HTR-8/SVneo (cell line): ENCODE measurements at places on chromosomes 5 and 9.

DNA sequence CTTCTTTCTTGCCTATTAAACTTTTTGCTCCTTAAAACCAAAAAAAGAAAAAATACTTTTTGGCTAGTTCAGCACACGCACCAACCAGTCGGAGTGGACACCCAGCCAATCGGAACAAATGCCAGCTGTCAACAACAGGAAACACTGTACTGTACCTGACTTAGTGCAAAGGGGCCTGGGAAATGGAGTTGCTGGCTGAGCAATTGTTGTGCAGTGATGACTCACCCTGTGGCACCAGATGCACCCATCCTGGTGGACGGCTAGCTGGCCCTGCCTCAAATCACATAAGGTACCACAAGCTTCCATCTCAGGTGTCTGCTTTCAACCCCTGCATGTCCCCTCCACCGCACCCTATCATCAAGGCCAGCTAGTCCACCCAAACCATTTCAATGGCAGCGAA lies 20.9 kb downstream of the FOXE1 start:
- no peak for DNase-seq

- DNase-seq = no peak
These were observed 13.4 kb upstream of the FAM163B start for GRCh38 chr9:133622555-133622954.

DNA sequence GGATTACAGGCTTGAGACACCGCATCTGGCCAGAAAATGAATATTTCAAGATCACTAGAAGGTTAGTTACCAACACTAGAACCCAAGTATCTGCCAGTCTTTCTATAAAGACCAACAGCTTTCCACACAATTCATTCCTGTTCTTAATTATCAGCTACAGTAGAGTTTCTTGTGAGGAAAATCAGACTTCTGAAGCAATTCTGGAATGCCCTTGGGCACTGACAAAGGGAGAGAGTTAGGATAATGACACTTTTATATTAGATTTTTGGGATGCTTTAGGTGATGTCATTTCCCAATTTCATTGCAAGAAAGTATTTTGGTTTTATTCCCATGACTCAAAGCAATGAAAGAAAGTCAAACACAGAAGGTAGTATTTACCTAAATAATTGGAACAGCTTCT lies 497.0 kb upstream of the TUSC1 start:
- peak; percentile 9 for DNase-seq

DNA sequence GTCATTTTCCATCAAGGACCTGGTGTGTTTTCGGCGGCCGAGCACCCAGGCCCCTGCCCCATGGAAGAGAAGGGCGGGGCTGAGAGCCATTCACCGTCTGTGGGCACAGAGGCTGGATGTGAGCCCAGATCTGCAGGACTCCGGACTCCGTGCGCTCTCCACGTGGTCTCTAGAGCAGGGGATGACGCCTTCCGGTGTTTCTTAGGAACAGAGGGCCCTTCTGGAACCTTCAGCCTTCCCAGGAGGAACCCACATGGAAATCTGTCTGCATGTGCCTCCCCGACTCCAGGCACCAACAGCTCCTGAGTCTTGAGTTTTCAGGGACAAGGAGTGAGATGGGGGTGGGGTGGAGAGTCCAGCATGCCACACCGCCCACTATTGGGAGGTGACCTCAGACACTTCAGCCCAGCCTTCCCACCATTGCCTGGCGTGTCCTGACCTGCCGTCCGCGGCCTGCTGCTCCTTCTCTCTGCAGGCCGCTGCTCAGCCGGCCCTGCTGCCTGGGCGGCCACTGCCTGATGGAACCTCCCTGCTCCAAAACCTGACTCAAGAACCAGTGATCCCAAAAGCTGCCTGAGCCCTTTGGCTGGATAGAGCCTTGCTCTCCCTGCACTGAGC lies 2.4 kb upstream of the RXRA start:
- peak; percentile 53 for DNase-seq

- no peak for DNase-seq
These were observed 54.5 kb downstream of the ADAM19 start for GRCh38 chr5:157520911-157521703.

DNA sequence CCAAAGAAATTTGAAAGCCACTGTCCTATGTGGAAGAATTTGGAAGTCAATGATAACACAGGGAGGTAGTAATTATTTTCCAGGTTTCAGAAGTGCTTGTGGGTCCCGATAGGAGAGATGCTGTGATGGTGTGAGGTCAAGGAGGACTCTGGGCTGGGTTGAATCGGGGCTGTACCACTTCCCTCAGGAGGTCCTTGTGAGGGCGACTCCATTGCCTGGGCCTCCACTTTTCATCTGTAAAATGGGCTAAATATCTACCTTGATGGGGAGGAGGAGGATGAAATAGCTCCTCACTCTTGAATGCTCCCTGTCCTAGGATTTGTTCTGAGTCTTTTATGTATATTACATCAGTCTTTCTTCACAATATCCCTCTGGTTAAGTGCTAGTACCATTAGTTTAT lies 59.0 kb downstream of the ROPN1L start:
- no peak for DNase-seq

DNA sequence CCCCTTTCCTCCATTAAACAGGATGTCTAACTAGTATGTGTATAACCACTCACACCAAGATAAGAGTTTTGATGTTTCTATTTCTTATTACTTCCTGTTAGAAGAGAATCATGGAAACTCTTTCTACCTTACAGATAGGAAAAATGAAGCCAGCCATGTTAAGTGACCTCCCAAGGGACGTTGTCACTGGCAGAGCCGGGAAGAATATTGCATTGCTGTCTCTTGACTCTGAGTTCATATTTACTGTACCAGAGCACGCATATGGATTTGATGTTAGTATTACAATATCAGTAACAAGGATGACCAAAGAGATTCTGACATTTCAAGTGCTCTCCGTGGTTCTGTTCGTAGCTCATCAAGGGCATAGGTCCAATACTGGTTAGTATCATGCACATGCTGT lies 12.5 kb upstream of the C5orf63 start:
- no peak for DNase-seq

DNA sequence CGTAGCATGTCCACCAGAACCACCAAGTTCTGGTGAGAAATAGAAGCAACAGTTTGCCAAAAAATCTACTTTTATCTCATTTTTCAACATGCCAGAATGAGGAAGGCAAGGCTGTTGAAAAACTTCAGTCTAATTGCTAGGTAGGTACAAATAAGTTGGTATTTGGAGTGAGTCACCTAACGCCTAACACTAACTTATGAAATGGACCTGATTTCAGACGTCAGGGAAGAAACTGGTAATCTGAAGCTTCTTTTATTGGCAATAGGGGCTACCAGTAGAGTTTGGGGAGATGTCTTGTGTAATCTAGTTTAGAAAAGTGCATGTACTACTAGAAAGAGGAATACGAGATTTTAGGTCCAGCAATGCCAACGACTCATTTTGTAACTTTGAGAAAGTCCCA lies 4.4 kb upstream of the PDE6A start:
- no peak for DNase-seq

GRCh38 chr5:95786821-95787418 lies 35.6 kb downstream of the GLRX start:
- no peak for DNase-seq

DNA sequence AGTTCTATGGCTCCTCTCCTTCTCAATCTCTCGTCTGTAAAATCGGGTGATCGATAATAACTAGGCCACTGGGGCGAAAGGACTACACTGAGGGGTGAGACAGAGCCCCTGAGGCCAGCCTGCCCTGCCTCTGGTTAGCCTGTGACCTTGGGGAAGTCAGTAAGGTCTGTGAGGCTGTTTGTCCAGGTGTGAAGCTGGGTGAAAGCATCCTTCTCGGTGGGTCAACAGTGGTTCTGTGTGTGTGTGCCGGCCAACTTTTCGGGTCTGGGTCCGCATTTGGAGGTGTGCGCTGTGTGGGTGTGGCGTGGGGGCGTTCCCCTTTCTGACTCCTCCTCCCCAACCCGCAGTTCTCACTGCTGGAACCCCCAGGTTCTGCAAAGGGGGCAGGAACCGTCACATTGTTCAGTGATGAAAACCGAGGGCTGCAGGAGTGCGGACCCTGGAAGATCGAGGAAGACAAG lies 5.0 kb upstream of the RNF44 start:
- no peak for DNase-seq

- DNase-seq = no peak
These were observed 116.6 kb upstream of the BNC2 start for GRCh38 chr9:16987026-16987425.

DNA sequence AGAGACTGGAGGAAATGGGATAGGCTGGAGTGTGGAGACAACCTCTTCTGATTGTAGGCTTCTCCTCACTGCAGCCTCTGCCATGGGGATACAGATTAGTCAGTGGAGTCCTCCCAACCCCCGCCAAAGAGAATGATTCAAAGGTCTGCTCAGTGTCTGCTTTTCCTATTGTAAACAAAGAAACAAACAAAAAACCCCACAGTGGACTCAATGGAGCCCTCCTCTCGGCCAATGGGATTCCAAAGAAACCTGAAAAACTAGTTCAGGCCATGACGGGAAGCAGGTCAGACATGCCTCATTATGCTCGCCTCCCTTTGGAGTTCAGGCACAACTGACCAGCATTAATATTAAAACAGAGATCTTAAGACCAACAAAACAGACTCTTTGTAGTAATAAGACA lies 85.8 kb downstream of the SEC61B start:
- DNase-seq = no peak

DNA sequence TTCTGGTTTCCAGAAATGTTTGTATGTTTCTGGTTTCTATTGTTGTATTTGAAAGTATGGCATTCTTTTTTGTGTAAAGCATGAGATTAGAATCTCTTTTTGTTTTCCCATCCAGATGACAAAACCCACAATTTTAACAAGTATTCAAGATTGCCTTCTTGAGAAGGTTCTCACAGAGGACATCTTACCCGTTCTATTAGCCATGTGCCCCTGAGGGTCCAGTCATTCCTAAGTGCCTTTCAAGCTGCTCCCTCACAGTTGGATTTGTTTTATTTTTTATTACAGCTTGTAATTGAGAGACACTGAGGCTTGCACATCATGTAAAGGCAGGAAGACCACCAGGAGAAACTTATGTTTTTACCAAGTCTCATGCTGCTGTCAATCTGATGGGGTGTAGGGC lies 19.3 kb upstream of the LOX start:
- no peak for DNase-seq

- DNase-seq = no peak
These were observed 112.6 kb upstream of the CPEB4 start for GRCh38 chr5:173775261-173776197.

- DNase-seq = no peak
These were observed 67.1 kb upstream of the GOLPH3 start for GRCh38 chr5:32241034-32241783.

- DNase-seq = no peak
These were observed 111.2 kb downstream of the SH3TC2 start for GRCh38 chr5:148951612-148952011.

DNA sequence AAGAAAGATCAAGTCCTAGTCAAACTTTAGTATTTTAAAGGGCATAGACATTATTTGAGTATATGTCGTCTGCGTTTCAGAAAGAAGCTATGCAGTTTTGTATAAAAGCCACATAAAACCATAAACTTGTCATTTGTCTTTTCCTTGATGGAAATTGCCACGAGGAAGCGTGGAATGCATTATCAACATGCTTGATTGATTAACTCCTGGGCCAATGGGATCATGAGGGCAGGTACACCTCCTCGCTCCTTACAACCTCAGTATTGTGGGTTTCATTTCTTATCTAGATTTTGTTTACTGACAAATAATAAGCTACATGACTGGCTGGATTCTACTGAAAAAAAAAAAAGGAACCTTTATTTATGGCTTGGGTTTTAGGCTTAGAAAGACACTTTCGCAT lies 122.5 kb upstream of the RFX3 start:
- no peak for DNase-seq

DNA sequence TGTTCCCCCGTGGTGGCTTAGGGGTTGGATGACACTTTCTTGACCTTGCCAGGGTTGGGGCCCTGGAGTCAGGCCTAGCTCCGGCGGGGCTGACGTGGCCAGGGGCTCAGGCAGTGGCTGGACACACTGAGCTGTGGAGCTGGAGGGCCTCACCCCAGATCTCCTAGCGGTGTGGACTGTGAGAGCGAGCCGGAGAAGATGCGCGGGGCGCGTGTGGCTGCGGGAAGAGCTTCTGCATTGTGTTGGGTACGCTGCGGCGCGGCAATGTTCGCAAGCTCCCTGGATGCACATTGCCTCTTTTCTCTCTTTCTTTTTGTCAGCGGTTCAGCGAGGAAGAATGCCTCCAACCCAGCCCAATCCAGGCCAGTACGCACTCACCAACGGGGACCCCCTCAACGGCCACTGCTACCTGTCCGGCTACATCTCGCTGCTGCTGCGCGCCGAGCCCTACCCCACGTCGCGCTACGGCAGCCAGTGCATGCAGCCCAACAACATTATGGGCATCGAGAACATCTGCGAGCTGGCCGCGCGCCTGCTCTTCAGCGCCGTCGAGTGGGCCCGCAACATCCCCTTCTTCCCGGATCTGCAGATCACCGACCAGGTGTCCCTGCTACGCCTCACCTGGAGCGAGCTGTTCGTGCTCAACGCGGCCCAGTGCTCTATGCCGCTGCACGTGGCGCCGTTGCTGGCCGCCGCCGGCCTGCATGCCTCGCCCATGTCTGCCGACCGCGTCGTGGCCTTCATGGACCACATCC lies 4.8 kb downstream of the NR2F1 start:
- DNase-seq = no peak

DNA sequence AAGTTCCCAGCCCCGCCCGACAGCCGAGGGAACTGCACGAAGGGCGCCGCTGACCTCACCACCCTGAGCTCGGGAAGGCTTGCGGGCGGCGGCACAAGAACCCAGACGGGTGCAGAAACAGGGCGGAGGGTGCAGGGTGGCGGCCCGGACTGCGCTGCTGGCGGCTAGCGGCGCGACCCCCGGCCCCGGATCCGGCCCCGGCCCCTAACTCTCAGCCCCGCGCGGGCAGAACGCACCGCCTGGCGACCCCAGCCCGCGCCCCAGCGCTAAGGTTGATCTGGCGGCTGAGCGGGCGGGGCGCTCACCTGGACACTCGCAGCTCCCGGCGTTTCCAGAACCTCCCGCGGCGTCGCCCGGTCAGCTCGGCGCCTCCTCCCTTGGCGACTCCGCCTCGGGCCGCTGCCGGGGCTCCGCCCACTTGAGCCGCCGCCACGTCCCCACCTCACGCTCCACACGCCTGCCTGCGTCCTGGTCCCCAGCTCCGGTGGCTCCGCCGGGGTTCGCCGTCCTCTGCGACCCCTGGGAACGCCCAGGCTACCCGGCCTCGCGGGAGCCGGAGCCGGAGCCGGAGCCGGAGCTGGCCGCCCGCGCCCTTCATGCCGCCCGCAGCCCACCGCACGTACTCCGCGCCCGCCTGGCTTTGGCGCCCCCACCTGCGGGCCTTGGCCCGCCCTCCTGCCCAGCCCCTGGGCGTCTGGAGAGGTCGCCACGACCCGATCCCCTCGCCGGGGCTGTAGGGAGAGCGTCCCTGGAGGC lies at the start of gene P4HA2:
Gene P4HA2 (minus strand): TSS at position 369 of the 756 bp plus-strand sequence. CDS start 9,227 bp downstream, outside the sequence.
- peak; percentile 81 for DNase-seq

- no peak for DNase-seq
These were observed 308.3 kb downstream of the ZSWIM6 start for GRCh38 chr5:61640179-61641021.
